ENCODE measurements at places on chromosomes 3 and 15.

GRCh38 chr15:60052796-60053195 lies 48.7 kb downstream of the FOXB1 start:
- no peak for DNase-seq

DNA sequence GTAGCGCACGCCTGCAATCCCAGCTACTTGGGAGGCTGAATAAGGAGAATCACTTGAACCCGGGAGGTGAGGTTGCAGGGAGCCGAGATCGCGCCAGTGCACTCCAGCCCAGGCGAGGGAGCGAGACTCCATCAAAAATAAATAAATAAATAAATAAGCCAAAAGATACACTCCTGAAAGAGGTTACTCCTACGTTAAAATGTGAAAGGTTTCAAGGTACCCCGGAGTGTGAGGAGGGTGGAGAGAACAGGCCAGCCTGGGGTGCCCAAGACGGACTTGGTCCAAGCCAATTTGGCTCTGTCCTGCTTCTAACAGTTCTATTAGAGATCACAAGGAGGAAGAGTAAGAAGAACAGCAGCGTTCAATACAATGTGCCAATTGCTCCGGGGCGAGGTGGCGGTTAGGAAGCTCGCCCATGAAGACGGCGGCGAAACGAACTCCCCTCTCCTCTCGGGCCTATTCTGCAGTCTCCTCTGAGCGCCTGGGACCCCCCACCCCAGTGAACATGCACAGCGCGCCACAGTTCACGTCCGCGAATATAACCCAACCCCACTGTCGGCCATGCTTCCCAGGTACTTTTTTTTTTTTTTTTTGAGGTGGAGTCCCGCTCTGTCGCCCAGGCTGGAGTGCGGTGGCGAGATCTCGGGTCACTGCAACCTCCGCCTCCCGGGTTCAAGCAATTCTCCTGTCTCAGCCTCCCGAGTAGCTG lies 942 bp downstream of the ELP6 start:
- no peak for DNase-seq

GRCh38 chr15:52019394-52020220 lies 588 bp downstream of the MAPK6 start:
- peak; percentile 22 for DNase-seq

DNA sequence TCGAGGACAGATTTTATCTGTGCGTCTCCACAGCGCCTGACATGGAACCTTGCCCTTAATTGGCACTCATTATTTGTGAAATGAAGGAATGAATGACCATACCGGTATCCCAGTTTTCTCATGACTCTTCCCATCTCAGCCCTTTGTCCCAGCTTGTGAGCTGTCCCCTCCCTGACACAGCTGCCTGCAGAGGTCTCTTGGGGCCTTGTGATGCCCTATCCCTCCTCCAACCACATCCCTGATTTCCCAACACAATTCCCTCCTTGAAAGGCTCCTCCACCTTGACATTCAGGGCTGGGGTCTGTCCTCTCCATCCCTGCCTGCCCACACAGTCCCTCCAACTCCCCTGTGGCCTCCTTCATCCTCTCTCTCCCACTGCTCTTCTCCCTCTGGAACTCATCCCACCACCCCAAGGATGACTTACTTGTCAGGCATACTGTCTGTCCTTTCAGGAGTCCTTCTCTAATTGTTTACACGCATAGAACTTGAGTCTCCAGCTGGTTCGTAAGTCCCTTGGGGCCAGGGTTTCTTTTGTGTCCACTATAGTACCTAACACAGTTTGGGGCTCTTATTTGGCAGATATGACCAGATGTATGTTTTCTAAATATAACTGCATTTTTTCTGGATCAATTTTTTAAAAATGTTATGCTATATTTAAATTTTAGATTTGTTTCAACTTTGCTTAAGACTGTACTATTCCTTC lies 35.6 kb upstream of the FILIP1L start:
- DNase-seq = no peak

DNA sequence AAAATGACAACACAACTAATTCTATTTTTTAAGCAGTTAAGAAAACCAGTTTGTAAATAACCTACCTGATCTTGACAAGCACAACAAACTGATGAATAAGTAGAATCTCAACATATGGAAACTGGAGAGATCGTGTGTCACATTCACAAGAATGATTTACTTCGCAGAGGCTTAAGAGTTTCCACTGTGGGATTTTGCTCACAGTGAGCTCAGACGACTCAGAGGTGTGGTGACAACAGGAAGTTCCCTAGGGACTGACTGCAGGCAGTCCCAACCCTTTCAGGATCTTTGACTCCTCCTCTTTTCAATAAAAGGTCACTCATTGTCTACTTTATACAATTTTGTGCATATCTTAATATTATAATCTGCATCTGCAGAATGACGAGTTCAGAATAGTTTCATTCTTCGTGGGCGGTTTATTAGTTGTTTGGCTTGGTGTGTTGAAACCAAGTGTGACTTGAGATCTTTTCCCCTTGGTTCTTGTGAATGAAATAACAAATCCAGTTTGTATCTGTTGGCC lies at the start of gene LIPH:
Gene LIPH (minus strand): TSS at position 231 of the 520 bp plus-strand sequence. CDS start 117 bp downstream, at position 114.
- no peak for DNase-seq

DNA sequence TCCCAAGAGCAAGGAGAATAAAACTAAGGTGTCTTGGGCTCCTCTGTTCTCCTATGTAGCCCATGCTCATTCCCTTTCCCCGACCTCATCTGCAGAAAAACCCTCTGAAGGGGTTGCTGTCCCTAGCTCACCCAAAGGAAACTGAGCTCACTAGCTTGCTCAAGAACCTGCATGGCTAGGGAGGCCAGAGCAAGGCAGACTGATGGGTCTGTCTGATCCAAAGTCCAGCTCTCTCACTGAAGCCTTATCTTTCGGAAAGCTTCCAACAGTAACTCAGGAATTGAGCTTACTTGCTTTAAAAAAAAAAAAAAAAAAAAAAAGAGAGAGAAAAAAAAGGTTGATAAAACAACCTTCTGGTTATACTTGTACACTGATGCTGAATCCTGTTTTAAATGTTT lies 141.4 kb upstream of the TOPAZ1 start:
- DNase-seq = no peak

DNA sequence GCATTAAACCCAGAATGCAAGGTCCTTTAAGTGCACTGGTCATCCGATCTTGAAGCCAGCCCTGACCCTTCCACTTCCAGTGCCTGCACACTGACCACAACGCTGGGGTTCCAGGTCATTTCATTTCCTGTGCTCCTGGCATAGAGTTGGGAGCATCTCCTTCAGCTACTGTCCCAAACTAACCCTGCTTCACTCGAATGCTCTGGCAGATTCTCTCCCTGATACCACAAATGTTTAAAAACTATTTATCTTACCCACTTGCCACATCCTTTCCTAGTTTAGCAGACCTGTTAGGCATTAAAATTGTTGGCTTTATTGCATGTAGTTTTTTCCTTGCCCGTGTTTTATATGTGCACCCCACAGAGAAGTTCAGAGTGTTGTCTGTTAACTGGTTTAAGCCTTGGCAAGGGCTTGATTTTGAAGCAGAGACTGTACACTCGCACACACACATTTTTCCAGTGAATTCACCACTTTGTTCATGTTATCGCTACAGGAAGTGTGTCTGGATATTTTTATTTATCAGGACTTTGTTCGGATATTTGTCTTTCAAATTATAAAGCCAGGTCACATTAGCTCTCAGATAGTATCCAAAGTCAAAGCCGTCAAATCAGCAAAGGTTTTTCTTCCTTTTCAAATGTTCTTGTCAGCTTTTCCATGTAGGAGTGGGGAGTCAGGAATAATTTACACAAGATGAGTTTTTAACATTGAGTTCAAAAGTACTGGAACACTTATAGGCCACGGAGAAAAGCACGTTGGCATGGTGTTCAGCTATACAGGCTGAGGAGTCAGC lies 77.3 kb downstream of the ABI3BP start:
- no peak for DNase-seq

GRCh38 chr3:172289583-172289982 lies 158.7 kb downstream of the GHSR start:
- no peak for DNase-seq

- no peak for DNase-seq
Observed at GRCh38 chr15:54197995-54198394, 219.8 kb downstream of the UNC13C start.

DNA sequence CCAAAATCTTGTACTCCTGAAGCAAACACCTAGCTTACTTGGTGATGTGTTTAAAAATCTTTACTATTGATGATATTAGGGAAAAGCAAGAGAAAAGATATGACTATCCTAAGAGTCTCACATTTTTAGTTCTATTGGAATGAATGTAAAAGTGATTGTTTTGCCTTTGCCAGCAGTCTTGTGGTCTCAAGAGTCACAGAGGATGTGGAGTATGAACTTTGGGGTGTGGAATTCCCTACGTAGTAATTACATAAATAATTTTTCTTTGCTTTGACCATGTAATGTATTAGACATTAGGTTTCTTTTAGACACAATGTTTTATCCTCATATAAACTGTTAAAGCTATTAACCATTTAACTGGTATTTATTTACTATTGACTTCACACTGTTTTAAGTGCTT lies 387.6 kb downstream of the NAALADL2 start:
- DNase-seq = no peak

DNA sequence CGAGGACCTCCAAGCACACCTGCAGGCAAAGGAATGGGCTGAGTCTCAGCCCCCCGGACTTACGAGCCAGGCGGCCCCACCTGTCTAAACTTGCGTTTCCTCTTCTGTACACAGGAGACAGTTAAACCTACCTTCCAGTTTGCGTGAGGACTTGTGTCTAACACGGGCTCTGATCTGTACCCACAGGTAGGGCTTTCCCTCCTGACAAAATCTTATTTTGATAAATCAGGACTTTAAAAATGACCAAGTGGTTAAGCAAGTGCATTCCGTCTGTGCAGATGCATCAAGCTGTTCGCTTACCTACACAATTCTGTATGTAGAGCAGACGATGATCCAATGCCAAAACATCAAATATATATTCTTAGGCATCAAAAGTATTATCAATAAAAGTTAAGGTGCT lies 238.0 kb downstream of the XXYLT1 start:
- DNase-seq = no peak

DNA sequence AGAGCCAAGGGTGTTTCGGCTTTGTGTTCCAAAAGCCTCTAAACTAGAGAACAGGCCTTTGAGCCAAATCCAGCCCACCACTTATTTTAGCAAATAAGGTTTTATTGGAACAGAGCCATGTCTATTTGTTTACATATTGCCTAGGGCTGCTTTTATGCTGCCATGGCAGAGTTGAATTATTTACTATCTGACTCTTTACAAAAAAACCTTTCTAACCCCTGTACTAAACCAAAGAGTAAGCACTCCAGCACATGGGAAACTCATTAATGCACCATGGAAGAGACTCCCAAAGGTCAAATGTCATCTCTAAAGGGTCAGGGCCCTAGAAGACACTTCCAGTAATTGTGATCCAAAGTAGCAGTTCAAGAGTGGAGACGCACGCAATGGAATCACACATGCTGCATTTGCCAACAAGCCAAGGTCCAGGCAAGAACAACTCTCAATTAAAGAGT lies 22.3 kb downstream of the OSBPL10 start:
- no peak for DNase-seq

DNA sequence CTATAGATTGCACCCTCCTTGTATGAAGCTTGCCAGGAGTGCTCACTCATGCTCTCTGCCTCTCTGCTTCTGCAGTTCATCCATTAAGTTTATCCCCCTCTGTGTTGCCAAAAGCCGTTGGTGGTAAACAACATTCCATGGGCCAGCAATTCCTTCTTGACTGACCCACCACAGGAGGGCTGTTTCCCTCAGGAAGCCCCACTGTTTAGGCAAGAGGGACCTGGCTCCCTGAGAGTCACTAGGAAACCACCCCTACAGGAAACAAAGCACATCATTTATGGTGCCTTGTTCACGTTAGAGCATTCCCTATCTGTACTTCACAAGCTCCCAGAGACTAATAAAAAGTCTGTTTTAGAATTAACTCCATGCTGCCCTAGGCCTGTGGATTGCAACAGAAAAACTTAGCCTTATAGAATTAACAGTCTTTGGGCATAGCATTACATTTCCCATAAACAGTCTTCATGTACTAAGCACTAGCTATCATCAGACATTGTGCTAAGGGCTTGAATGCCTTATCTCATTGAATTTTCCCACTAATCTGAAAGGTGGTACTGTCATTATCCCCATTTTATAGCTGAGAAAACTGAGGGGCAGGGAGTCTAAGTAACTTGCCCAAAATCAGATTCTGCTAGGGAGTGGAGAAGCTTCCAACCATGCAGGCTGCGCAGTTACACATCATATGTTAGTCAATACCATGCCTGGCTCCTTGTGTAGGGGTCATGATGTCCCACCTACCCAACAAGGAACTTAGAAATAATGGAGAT lies 149.9 kb downstream of the SHQ1 start:
- DNase-seq = no peak

DNA sequence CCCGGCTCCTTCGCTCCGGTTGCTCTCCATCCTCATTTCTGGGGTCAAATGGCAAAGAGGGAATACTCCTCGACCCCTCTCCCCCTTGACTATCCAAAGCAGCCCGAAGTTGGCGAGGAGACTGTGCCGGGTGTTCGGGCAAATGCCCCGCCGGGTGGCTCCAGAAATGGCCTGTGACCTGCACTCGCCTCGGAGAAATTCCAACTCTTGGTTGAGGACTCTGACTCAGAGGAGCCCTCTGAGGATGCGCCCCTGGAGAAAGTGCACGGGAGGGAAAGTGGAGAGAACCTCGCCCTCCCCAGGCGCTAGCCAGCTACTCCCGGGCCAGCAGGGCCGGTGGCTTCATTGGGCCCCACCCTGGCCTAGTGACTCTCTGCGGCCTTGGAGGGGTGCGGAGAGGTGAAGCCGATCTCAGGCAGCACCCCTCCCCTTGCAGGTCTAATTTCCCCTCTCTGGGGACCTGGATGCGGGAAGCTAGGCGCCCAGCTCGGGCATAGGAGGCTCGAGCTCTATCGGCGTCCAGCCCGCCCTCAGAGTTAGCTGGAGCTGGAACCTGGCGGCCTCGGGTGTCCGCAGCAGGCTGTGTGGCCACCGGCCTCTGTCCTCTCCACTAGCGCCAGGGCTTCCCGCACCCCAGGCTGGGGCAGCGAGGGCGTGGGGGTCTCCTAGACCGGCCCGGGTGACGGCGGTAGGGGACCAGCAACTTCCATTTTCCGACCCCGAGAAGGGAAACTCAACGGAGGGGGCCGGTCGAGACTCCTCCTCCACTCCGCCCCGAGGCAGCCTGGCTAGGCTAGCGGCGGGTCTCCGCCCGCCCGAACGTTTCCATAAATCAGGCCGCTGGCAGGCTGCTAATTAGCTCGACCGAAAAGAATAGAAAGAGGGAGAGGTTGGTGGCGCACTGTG lies 29.4 kb downstream of the NR2F2 start:
- DNase-seq = no peak

- no peak for DNase-seq
Observed at GRCh38 chr15:94059013-94059587, 172.3 kb upstream of the MCTP2 start.

GRCh38 chr3:167148136-167148535 lies 232.0 kb downstream of the ZBBX start:
- no peak for DNase-seq

- no peak for DNase-seq
Observed at GRCh38 chr15:36811903-36812302, 232.5 kb downstream of the CDIN1 start.

DNA sequence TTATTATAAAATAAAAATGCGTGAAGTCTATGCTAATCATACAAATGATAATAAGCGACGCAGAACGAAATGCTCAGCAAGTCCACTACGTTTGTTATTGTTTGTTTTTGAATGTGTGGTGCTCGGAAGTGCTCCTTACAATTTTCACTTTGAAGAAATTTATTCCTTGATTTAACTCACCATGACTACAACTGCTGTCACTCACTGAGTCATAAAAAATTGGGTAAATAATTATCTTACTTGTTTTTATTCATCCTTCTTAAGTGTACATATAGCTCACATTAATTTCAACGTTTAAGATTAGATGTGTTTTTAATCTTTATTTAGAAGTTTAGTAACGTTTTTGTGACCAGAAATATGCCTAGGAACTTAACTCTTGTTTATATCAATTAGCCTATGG lies 66.7 kb upstream of the NANOGP8 start:
- no peak for DNase-seq
